ENCODE measurements at places on chromosomes 12 and 14. TPM values are rescaled to one million over a fixed set of nuclear protein-coding genes. Genes with fewer than 3 reads are reported as not detected.

DNA sequence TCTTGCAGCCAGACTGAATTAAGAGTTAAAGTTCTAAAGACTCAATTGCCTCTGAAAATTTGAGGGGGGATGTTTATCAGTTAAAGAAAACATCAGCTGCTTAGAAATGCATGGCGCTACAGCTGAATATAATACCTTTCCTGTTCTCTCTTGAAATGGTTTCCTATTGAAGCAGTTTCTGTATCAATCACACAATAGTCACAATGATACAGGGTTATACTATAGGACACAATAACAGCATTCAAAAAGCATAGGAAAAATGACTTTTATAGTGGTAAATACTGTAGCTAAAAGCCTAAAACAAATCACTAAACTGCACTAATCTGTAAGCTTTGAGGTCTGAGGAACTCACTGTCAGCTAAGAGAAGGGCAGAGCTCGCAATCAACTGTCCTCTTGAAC lies 15.2 kb downstream of the MDGA2 start:
- no peak overlapping the region for H3K27ac ChIP-seq
- peaks cover 33% of the 10 kb centered on the region for H3K27me3 ChIP-seq
- no peaks in the 10 kb centered on the region for H3K4me1 ChIP-seq
- H3K36me3 ChIP-seq = no peaks in the 10 kb centered on the region
- H3K4me3 ChIP-seq = no peak overlapping the region

- H3K36me3 ChIP-seq = no peaks in the 10 kb centered on the region
- DNase-seq = no peak
- no peak overlapping the region for H3K4me3 ChIP-seq
- H3K4me1 ChIP-seq = peaks cover 56% of the 10 kb centered on the region
- no peaks in the 10 kb centered on the region for H3K27me3 ChIP-seq
Measured at GRCh38 chr12:131862600-131862993, 31.8 kb upstream of the ULK1 start.

- peaks cover 12% of the 10 kb centered on the region for H3K36me3 ChIP-seq
- no peaks in the 10 kb centered on the region for H3K4me1 ChIP-seq
Measured at GRCh38 chr14:75705014-75705413, 44.0 kb downstream of the TTLL5 start.

DNA sequence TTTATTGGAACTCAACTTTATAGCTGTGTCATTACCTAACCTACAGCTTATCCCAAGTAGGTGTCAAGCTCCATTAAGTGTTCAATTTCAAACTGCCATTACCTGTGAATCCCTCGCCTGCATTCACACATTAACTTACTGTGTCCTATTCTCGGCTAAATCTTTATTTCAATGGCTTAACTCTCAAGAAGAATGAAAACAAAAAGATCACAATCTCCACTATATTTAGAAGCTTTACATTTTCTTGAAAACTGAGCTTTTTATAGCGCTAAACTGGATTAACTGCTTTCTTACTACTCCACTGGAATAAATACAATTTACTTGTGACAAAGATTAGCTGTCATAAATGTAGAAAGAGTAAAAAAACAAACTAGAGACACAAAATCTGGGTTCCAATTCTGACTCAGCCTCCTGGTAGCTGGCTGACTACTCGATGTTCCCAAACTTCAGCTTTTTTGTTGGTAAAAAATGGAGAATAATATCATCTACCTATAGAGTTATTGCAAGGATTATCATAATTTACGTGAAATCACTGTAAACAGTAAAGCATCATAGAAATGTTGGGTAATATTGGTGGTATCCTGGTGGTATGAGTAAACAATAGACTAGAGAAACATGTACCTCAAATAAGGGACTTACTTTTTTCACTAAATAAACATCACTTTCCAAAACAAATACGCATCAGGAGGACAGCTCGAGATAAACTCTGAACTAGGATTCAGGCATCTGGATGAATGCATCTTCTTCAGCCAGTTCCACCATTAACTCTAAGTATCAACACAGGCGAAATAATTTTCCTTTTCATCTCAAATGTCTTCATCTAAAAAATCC lies 1.7 kb downstream of the RALGAPA1 start:
- peak overlapping the region; percentile 71 for H3K4me3 ChIP-seq
- H3K4me1 ChIP-seq = peaks cover 17% of the 10 kb centered on the region
- H3K36me3 ChIP-seq = no peaks in the 10 kb centered on the region
- no peak for DNase-seq

DNAJC22 gene
- total RNA-seq = 12.9 TPM

C3AR1 gene
- total RNA-seq = not detected

Measured in PC-3 (cell line).